NCI-H526 (cell line): ENCODE measurements at places on chromosomes 7 and 10.

- no peak for DNase-seq
Observed at GRCh38 chr10:117534321-117535297, 7.9 kb upstream of the EMX2 start.

GRCh38 chr10:80465451-80465835 lies 11.3 kb downstream of the TSPAN14 start:
- no peak for DNase-seq

GRCh38 chr7:90484706-90485105 lies 15.3 kb downstream of the PTTG1IP2 start:
- DNase-seq, result peak; percentile 21

DNA sequence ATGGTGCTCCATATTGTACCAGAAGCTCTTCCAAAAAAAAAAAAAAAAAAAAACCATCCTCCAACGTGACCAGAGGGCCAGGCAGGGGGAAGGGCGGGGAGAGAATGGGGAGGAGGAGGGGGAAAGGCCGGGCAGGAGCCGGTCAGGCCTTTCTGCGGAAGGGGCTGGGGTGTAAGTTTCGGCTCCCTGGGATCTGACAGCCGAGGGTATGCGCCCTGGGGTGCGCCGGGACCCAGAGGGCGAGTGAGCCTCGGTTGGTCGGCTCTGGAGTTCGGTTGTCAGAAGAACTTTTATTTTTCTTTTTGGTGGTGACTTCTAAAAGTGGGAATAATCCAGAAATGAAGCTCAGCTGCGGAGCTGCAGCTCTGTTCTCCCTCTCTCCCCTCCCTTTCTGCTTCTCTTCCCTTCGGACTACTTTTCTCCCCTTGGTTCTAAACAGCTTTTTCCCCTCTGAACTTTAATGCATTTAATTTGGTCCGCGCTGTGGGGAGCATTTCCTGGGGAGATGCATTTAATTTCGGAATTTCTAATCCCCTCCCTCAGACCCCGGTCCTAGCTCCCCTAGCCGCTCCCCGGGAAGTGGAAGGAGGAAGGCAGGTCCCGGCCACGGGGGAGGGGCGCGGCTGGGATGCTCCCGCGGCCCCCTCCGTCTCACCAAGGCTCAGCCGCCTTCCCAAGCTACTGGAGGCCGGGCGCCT lies 3.9 kb upstream of the PAX2 start:
- DNase-seq, result no peak

GRCh38 chr10:51313773-51314478 lies 239.6 kb downstream of the PRKG1 start:
- no peak for DNase-seq

DNA sequence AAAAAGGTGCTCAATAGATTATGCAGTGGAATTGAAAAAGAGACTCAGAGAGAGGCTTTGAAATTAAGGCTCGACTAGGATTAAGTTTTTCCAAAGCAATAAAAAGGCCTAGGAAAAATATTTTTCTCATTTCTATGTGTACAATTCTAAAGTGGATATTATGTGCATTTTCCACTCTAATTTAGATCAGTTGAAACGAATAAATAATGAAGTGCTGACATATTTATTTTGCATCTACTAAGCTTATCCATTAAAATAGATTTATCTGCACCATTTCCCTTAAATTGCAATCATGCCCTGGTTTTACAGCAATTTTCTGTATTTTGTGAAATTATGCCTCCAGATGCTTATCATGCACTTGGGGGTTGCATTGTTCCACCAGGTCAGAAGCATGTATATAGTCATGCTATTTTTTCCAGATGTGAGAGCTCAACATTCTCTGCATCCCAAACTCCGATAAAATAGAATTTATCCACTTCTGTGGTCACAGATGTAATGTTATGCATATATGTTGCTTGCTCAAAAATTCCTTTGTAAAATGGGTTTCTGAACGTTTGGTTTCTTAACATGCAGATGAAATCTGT lies 18.3 kb downstream of the FIGNL1 start:
- DNase-seq, result no peak

GRCh38 chr7:84237533-84238173 lies 43.1 kb upstream of the SEMA3A start:
- DNase-seq, result no peak

DNA sequence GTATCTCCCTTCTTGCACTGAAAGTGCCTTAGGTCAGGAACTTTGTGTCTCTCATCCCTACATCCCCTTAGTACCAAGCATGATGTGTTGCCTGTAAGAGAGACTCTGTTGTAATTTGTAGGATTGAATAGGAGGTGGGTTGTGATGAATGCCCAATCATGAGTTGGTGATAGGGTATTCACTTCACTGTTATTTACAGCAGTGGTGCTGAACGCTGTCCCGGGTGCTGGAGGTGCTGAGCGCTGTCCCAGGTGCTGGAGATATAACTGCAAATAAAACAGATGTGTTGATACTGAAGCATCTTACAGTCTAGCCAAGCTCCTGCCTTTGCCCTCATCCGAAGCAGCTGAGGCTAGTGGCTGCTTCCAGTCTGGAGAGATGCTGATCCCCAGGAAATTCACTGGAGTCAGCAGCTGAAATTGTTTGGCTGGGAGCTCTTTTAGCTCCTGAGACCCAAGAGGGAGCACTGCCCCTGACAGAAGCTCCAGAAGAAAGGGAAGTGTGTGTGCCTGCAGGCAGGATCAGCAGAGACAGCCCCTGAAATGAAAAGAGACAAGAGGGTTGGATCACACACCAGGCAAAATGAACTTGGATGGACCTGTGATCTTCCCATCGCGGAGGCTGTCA lies 183.4 kb downstream of the SORCS3 start:
- DNase-seq, result no peak

- DNase-seq, result peak; percentile 80
Observed at GRCh38 chr10:90871766-90872647, at the start of gene RPP30. Gene RPP30 (plus strand): TSS chr10:90871974. CDS start chr10:90871987, 13 bp downstream.

DNA sequence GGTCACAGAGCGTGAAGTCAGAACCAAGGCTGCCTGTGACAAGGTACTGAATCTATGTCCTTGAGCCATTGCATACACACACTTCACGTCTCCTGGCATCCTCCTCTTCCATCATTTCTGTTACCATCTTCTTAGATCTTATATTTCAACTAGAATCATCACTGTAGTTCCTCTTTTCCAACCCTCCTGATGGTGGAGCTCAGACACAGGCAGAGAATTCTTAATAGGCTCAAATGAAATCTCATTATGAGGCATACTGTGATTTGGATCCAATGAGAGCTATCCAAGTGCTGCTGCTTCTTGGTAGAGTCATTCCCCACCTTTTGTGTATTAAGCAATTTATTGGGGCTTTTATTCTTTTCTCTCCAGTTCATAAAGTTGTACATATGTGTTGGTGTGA lies 113.2 kb downstream of the CALCR start:
- DNase-seq, result no peak

- no peak for DNase-seq
Observed at GRCh38 chr7:32088451-32088881, 18.3 kb upstream of the PDE1C start.

DNA sequence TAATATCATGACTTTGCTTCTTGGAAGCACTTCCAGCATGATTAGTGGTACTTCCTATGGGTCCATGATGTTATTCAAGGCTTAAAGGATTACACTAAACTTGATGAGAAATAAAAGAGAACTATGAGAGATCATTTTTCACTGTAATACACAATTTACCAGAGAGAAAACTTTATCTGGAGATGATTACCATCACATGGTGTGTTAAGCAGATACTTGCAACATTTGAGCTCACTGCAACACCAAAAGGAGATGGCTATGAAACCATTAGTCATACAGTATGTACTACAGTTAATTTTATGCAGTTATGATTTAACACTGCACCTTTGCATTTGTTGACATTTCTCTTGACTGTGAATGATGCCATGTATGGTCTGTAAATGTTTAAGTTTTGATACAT lies 311.3 kb upstream of the AOAH start:
- DNase-seq, result no peak

DNA sequence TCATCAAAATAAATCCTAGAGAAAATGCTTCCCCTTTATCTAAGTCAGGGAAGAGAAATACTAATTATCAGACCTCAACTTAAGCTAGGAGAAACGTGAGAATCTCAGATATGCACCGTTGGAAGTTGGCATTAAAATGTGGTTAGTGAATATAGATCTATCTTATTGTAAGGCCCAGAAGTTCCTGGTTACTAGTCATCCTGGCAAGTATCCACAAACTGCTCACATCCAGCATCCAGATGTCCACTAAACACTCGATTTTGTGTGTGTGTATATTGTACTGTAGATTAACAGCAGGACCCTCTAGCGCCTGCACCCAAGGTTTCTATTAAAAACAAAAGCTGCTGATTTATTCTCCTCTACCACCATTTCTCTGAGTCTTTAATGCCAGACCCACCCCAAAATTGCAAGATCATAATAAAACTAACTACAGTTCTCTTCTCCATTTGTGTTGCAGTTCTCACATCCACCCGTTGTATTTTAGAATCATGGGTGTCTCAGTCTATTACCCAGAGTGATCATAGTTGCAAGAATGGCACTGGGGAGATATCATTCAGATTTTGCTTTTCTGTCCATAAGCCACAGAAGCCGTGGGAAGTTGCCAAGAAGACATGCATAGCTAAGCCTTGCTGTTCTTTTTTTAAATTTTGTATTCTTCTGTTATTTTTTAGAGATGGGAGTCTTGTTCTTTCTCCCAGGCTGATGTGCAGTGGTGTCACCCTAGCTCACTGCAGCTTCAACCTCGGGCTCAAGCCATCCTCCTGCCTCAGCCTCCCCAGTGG lies 165.4 kb downstream of the KIAA1217 start:
- DNase-seq, result peak; percentile 73

DNA sequence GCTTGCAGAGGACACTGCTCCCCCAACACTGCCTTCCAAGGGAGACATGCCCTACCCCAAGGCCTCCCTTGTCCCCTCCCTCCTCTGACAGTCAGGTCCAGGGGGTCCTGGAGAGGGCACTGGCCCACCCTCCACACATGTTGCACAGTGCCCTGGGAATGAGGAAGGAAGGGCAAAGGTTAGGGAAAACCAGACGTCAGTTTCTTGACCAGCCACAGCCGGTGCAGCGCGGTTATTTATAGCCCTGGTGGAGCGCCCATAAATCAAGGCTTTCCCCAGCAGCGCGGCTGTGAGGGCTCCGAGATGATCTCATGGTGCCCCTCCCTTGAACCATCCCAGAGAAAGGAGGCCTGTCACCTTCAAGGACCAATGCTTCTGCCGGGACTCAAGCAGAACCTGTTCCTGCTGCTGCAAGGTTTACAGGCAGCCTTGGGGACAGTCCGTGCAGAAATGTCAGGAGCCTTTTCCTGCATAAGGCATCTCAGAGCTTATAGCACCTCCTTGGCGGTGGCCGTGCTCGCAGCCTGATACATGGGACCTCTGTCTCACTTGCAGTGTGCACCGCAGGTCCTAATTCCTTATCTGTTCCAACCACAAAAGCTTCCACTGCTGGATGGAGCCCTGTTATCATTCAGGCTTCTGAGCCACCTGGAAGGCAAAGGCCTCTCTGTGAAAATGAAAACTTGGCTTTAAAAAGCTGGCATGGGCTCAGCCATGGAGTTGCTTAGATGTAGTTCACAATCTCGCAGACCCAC lies 127.3 kb downstream of the LHPP start:
- no peak for DNase-seq

GRCh38 chr7:44313016-44313415 lies 12.4 kb downstream of the CAMK2B start:
- no peak for DNase-seq

- DNase-seq, result no peak
Observed at GRCh38 chr10:5533098-5533731, 8.5 kb downstream of the CALML3 start.

GRCh38 chr7:6654113-6654841 lies 17.2 kb downstream of the ZNF316 start:
- DNase-seq, result no peak
